ENCODE measurements at places on chromosomes 16 and 17.
A peak's percentile ranks its signal among the peaks of the same experiment; 100 is the strongest.

- no peak for DNase-seq
Observed at GRCh38 chr16:84294117-84294516, 561 bp upstream of the WFDC1 start.

DNA sequence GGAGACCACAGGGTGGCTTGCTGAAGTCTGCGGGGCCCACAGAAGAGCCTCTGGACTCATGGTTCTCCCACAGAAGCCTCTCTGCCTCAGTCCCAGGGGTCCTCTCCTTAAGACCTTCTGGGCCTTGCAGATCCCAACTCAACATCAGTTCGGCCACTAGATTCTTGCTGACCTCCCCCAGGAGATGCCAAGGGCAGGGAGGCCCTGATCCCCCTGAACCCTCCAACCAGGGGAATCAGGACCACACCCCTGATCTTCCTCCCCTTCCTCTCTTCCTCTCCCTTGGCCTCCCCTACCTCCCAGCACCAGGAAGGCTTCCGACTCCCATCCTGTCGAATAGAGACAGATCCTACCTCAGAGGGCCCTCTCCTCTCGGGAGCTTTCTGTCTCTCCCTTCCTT is 53.4 kb downstream of the NOS2 start:
- no peak for DNase-seq

DNA sequence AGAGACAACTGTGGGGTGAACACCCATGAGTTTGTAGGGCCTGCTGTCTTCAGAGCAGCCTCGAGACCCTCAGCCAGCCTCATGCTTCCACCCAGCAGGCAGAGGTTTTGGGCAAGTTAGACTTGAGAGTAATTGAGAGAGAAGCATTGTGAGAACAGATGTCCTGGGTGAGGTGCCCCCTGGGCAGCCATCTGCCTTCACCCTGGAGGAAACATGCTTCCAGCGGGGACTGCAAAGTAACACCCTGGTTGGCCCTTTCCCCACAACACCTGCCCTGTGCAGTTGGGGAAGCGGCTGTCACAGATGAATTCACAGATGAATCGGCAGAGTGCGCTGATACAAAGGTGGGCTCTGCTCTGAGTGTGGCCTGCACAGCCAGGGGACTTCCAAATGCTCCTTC is 23.4 kb downstream of the ATPAF2 start:
- no peak for DNase-seq

GRCh38 chr16:85798901-85799496 is 345 bp downstream of the EMC8 start:
- DNase-seq, result peak; percentile 62

DNA sequence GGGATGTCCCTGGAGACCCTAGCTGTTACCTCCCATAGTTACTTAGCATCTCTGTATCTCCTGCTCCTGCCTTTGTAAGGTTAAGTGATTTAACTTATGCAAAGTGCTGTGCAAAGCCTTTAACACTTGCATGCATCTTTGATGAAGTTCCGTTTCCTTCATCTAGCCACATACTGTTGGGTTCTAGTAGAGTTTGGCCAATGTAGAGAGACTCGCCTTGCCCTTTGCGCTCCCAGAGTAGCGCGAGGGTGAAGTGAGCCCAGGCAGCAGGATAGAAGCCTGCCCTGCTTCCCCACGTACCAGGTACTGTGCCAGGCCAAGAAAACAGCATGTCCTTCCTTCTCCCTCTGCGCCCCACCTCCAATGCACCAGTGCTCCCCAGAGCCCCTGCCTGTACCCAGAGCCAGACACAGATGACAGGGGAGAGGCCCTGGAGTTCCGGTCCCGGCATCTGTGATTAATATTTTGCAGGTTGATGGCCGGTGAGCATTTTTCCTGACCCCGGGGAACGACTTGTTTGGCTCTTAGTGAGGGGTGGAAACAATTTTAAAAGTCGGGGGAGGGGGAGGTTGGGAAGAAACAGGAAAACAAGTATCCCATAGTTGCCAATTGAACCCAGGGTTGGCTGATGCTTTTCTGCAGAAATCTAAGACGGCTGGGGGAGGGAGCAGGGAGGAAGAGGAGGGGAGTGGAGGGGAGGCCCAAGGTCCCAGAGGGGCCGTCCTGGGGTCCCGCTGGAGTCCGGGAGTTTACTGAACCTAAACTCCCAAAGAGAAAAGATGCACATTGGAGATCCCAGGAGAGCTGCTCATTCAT is 13.1 kb upstream of the CDC42EP4 start:
- no peak for DNase-seq

DNA sequence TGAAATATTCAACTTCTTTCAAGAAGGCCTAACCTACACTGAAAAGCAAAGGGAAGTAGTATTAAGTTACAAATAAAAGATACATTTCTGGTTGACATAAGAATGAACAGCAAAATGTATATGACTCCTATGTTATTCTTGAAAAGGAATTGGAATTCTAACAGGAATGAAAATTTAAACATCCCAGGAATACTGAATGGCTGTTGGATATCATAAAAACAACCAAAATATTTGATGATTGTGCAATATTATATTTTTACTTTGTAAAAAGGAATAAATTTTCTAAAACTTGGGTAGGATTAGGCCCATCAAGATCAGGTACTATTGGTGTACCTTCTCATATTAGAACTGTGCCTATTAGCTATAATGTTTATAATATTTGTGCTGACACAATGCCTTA is 50.0 kb downstream of the CYB5B start:
- no peak for DNase-seq

GRCh38 chr17:4811471-4811870 is 4.5 kb downstream of the PLD2 start:
- no peak for DNase-seq

- DNase-seq, result no peak
Observed at GRCh38 chr17:50363217-50364060, 9.5 kb downstream of the MRPL27 start.

GRCh38 chr16:4067262-4068001 is 48.8 kb downstream of the ADCY9 start:
- DNase-seq, result no peak

GRCh38 chr16:84022644-84023043 is 20.0 kb downstream of the SLC38A8 start:
- no peak for DNase-seq

- DNase-seq, result no peak
Observed at GRCh38 chr17:70563281-70563820, 394.0 kb downstream of the KCNJ2 start.

- DNase-seq, result peak; percentile 84
Observed at GRCh38 chr16:67842509-67843342, 606 bp downstream of the THAP11 start.

- DNase-seq, result no peak
Observed at GRCh38 chr17:38454532-38454931, 26.3 kb downstream of the ARHGAP23 start.

- DNase-seq, result no peak
Observed at GRCh38 chr17:34797720-34798119, 163.5 kb downstream of the CCT6B start.

DNA sequence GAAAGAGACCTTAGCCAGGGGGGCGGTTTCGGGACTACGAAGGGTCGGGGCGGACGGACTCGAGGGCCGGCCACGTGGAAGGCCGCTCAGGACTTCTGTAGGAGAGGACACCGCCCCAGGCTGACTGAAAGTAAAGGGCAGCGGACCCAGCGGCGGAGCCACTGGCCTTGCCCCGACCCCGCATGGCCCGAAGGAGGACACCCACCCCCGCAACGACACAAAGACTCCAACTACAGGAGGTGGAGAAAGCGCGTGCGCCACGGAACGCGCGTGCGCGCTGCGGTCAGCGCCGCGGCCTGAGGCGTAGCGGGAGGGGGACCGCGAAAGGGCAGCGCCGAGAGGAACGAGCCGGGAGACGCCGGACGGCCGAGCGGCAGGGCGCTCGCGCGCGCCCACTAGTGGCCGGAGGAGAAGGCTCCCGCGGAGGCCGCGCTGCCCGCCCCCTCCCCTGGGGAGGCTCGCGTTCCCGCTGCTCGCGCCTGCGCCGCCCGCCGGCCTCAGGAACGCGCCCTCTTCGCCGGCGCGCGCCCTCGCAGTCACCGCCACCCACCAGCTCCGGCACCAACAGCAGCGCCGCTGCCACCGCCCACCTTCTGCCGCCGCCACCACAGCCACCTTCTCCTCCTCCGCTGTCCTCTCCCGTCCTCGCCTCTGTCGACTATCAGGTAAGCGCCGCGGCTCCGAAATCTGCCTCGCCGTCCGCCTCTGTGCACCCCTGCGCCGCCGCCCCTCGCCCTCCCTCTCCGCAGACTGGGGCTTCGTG is at the start of gene MAPT:
MAPT (plus strand) TSS at position 533 of the 763 bp plus-strand sequence. CDS start 67,784 bp downstream, outside the sequence.
- peak; percentile 89 for DNase-seq

GRCh38 chr16:88601313-88602036 is 31.3 kb downstream of the ZC3H18 start:
- DNase-seq, result no peak

DNA sequence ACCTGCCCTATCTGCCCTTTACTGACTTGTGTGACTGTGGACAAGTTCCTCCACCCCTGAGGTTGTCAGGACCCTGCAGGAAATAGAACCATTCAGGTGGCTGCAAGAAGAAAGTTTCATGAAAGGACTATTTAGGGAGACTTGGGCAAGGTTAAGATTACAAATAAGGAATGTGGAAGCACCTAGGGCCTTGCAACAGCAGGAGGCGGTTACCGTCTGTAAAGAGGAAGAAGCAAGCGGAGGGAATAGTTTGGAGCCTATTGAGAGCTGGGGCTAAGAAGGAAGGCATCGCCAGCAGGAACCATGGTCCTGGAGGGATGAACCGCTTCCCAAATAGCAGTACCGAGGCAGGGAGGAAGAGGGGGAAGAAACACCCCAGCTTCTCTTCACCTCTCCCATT is 132.4 kb downstream of the PRKCB start:
- no peak for DNase-seq

DNA sequence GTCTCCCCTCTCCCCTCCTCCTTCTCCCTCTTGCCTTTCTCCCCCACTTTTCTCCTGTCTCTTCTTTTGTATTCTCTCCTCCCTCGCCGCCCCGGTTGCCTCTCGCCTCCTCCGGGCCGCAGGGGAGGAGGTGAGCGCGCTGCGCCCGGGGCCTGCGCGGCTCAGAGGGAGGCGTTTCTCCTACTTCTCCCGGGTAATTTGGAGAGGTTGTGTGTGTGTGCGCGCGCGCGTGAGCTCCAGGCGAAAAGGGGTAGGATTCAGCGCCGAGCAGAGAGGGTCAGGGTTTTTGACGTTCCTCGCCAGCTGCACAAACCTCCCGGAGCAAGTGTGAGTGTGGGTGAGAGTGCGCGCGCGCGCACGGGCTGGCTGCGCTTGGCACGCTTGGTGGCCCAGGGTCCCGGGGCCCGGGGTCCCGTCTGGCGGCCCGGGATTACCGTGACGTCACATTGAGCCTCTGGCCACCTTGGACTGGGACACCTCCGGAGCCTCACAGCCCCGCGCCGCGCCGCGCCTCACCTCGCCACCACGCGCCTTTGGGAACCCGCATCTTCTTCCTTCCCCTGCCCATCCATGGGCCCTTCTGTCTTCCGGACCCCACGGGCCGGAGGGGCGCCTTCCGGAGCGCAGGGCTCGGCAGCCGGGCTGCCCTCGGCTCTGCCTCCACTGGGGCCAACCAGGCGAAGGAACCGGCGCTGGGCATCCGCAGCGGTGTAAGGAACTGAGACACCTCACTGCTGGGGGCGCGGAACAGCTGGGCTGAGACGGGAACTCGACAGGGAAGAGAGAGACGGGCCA is 479 bp downstream of the IRX6 start:
- DNase-seq, result no peak

DNA sequence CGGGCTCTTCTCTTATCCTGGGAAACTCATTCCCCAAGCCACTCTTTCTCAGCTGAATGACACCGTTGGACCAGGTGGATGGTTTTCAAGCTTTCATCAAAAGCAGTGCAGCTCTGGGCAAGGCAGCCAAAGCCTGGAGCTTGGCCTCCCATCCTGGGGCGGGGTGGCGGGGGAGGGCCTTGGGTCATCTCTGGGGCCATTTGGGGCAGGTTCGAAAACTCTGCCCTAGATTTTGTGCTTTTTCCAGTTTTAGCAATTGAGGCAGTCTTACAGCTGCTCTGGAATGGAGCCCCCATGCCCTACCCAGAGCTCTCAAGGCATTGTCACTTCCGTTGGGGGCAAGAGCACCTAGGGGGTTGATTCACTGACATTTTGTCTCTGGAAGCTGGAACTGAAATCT is 9.1 kb downstream of the MPRIP start:
- no peak for DNase-seq

DNA sequence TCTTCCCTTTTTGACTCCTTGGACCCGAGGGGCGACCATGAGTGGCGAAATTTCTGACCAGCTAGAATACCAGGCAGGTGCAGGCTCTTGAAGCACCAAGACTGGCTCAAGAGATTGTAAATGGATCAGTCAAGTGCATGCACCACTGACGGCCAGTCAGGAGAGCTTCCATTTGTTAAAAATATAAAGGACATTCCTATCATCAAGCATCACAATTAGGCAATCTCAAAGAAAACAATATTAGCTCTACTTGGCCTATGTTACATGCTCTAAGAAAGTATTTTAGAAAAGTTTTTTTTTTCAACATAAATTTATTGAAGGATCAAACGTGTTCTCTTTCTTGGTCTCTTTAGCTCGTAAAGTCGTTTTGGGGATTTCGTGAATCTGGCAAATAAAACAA is 1.5 kb upstream of the PRKCA start:
- no peak for DNase-seq

DNA sequence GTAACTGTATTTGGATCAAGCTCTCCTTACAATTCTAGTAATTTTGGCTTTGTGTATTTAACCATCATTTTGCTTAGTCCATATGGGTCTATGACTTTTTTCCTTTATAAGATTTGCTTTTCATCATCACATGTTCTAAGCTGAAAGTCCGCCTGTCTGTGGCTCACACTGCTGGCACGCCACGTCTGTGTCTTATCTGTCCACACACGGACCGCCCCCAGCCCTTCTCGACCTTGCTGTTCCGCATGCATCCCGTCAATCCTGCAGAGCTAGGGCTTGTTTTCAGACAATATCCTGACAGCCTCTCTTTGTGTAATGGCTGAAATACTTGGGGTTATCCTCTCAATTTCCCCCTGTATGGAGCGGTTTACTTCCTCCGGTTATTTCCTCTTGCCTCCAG is 8.4 kb upstream of the ALDH3A1 start:
- no peak for DNase-seq

DNA sequence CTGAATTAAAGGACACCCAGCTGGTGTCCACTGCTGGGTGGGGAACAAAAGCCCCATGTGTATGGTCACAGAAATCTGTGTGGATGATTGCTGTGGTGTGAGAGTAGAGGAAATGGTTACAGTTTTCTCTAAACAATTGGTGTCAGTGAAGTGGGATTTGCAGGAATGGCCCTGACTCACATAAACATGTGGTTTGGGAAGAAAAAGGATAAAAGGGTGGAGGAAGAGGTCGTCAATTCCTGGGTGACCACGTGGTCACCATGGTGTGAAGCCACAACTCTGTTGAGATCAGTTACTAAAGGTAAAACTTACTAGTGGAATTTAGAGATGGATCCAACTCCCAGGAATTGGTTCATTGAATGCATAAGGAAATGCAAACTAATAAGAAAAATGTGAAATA is 3.6 kb upstream of the TUBG2 start:
- no peak for DNase-seq
